ENCODE measurements at places on chromosomes 2 and 18.

DNA sequence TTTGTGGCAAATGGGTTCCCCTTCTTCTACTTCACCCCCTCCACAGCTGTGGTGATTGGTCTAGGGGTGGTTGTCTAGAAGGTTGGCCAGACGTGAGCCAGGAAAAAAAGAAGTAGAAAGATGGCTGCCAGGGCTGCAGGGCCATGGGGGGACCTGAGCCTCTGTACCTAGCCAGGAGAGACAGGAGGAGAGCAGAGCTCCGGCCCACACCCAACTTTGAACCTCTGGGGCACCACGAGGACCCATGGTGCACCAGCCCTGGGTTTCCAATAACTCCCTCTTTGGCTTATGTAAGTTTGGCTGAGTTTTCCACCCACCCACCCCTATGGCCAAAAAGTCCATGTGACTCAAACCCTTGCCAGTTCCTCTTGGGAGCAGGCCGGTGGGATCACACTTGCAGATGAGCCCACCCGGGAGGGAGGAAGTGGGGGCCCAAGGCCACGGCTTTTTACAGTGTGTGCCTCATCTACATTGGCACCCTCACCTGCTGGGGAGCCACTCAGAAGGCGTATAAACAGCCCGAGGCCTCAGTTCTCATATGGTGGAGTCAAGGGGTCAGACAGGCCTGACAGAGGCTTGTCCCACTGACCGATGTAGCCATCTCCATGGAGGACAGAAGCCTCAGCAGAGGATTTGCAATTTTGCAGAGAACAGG, 293.1 kb upstream of the HDAC4 start:
- no peak for DNase-seq

DNA sequence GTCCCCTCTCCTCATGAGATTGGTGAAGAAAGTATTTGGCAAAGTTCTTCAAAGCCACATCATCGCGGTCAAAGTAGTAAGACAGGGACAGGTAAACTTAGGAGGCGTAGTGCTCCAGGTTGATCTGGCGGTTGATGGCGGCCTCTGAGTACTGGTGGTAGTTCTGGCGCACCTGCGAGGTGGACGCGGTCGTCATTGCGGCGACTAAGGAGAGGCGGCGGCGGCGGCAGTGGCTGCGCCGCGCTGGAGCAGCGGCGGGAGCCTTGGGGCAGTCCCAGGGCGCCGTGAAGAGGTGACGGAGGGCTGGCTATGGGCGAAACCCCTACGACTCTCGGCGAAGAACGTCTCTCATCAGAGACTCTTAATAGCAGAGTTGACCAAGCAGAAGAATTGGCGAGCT, 107.2 kb upstream of the UBE2E3 start:
- DNase-seq: no peak

- DNase-seq: no peak
Observed at GRCh38 chr2:241796610-241797138, 12.3 kb upstream of the NEU4 start.

GRCh38 chr18:72652990-72653593, 109.0 kb upstream of the CBLN2 start:
- DNase-seq: peak; percentile 10

- DNase-seq: no peak
Observed at GRCh38 chr2:246489-247144, 17.2 kb downstream of the SH3YL1 start.

GRCh38 chr2:26000561-26001082, 18.3 kb upstream of the KIF3C start:
- no peak for DNase-seq

DNA sequence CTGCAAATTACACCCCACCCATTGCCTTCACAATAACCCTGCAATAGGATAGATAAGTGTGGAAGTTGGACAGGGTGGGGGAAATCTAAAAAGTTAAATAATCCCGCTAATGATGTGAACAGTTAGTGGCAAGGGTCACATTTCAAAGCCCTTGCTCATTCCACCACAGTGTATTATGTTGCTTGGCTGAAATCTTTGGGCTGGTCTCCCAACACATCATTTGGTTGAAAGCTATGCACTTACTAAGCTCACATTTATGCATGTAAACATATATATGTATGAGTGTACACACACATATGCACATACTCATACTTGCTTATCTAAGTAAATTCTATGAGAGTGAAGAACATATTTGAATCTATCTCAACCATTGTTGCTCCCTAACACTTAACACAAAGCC, 197.8 kb downstream of the RDH14 start:
- DNase-seq: no peak
